ENCODE measurements at places on chromosomes 1 and 21.

GRCh38 chr21:27104846-27105431 is 138.1 kb upstream of the ADAMTS5 start:
- DNase-seq, result no peak

DNA sequence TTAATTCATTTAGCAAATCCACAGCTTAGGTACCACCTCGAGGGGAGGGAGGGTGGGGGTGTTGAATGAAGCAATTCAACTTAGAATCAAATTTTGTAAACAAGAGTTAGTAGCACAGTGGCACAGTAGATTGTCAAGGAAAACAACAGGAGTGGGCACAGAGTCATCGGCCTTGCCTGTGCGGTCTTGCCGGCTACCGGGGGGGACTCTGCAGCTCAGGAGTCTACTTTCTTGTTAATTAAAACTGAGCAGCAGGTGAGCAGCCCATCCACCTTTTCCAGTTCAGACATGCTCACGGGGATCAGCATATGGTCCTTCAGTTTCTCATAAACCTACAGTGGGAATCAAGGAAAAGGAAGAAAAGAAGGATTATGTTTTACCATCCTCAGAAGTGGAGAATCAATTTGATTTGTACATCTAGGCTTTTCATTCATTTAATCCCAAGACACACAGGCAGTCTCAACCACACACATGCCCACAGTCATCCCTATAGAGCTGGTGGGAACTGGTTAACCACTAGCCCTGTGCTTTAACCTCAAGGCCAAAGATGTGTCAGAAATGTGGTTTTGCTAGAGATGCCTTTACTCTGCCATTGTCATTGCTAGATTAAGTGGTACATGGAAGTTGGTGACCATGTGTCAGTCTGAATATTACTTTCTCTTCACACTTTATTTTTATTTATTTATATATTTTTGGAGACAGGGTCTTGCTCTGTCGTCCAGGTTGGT is 45.0 kb upstream of the BCL10 start:
- DNase-seq, result no peak

- no peak for DNase-seq
Observed at GRCh38 chr1:9886092-9886742, 23.9 kb downstream of the CTNNBIP1 start.

DNA sequence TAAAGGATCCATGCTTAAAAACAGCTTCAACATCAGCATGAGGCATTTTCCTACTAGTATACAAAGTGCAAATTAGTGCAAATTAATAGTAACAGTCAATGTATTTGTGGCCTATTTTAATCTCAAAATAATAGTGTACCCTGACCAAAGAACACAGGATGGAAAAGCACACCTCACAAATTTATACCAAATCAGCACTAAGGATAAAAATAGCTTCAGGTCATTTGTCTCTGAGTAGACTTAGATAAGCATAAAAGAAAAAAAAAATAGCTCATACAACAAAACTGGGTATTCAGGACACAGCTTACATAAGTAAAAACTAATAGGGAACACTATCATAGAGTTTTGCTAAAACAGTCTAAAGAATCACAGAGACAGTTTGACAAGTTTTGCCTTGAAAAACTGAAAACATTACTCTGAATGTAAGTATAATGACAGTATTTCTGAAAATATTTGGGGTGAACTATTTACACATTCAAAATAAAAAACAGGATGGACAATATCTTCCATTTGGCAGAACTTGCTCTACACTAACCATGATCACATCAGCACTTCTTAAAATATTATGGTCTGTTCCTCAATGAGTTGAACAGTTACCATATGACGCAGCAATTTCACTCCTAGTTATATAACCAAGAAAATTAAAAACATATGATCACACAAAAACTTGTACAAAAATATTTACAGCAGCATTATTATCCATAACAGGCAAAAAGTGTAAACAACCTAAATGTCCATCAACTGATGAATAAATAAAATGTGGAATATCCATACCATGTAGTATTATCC is 46.3 kb downstream of the RNF115 start:
- DNase-seq, result no peak

GRCh38 chr1:165915480-165915879 is 88.1 kb downstream of the UCK2 start:
- DNase-seq, result no peak

DNA sequence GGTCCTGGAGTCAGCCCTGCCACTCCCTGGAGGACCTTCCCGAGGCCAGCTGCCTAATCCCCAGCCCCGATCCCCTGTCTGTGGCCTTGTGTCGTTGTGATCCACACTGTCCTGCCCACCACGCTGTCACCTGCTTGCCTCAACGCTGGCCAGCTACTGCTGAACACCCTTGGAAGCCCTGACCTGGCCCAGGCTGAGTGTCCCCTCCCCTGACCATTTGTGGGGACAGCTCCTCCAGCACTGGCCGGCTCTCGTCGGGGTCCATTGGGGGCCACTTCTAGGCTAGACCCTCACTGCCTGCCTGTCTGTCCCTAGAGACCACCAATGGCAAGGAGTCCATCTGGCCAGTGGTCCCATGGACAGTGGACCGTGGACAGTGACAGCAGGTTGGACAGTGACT is 12.0 kb upstream of the UMODL1 start:
- no peak for DNase-seq

GRCh38 chr21:41765420-41765821 is 1.4 kb downstream of the RIPK4 start:
- no peak for DNase-seq

GRCh38 chr1:202547215-202547614 is 163.0 kb downstream of the SYT2 start:
- DNase-seq, result no peak

GRCh38 chr1:177775924-177776323 is 193.9 kb downstream of the SEC16B start:
- DNase-seq, result no peak

DNA sequence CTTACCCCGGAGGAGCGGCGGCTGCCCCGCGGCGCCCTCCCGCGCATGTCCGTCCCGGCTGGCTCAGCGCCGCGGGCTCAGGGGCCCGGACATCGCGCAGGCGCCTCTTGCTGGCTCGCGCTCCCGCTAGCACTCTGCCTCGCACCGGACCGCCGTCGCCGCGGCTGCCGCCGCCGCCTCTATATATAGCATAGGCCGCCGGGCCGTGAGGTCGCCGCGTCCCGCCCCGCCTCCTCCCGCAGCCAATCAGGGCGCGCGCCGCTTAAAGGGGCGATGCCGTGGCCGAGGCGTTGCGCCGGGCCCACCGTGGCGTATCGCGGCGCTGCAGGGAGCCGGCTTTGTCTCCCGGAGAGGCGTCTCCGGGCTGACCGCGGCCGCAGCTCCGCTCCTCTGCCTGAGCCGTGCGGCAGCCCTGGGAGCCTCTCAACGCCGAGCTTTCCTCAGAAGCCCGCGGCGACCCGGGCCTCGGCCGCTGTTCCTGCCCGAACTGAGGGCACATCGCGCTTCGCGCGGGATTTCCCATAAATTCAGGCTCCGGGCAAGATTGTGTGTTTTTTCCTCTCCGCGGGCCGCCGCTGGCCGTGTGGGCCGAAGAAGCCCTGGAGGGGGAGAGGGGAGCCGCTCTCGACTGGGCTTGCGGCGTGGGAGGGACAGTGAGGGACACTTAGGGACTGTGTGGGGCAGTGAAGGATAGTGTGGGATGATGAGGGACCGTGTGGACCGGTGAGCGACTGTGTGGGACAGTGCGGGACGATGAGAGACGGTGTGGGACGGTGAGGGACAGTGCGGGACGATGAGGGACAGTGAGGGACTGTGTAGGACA is at the start of gene ERRFI1:
ERRFI1 (minus strand) TSS at position 157 of the 823 bp plus-strand sequence. CDS start 10,690 bp downstream, outside the sequence.
- DNase-seq, result peak; percentile 82

GRCh38 chr1:6667139-6667538 is 34.5 kb downstream of the DNAJC11 start:
- DNase-seq, result no peak

- no peak for DNase-seq
Observed at GRCh38 chr1:20821466-20821865, 34.4 kb upstream of the HP1BP3 start.

- DNase-seq, result no peak
Observed at GRCh38 chr1:148347781-148348180, 135.3 kb downstream of the PPIAL4G start.

DNA sequence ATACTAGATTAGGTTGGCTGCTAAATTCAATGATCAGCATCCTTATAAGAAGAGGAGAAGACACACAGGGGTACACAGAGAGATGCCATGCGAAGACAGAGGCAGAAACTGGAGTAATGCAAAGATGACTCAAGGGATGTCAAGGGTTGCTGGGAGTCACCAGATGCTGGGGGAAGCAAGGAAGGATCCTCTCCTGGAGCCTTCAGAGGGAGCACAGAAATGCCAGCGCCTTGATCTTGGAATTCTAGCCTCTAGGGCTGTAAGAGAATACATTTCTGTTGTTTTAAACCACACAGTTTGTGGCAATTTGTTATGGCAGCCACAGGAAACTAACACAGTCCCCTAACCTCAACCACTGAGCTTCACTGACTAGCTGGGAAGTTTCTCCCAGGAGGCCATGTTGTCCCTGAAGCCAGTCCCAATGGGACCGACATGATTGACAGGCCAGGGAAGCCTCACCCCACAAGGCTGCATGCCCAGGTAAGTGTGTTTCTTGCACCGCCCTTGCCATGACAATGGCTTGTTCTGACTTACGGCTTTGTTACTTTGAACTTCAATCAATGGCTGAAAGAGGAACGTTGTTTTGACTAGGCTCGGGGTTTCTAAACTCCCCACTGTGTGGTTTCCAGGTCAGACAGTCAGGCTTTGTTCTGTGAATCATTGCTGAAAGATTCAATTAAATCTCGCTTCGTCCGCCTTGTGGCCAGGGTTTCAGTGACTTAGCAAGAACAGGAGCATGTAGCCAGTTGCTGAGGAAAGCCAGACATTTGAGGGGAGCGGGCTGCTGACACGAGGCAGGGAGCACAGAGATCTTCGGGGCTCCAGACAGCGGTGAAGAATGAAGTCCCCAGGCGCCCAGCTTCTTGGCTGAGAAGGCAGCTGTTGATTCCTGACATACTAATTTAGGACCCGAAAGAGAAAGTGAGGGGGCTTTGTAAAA is 62.3 kb downstream of the RUNX1 start:
- DNase-seq, result no peak

- no peak for DNase-seq
Observed at GRCh38 chr1:89523572-89524368, 859 bp upstream of the LRRC8B start.

- no peak for DNase-seq
Observed at GRCh38 chr1:87143413-87144135, 185.1 kb upstream of the LMO4 start.

DNA sequence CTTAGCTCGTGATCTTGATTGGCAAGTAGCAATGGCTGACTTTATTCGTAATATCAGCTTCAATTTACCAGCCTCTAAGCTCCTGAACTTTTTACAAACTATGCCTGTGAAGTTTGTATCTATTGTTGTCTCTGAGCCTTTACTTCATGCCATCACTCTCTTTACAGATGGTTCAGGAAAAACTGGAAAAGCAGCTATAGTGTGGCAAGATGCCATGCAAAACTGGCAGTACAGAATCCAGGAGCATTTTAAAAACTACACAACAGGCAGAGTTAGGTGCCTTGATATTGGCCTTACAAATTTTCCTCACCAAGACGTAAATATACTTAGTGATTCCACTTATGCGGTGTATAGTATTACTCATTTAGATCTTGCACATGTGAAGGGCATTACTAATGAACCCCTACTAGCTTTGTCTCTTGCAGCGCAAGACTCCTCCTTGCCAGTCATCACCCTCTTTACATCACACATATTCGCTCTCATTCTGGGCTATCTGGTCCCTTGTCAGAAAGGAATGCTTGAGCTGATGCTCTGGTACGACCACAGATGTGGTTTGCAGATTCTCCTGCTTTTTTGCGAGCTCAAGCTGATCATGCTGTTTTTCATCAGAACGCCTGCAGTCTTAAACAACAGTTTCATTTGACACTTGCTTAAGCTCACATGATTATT is 36.3 kb downstream of the CLCA1 start:
- no peak for DNase-seq

DNA sequence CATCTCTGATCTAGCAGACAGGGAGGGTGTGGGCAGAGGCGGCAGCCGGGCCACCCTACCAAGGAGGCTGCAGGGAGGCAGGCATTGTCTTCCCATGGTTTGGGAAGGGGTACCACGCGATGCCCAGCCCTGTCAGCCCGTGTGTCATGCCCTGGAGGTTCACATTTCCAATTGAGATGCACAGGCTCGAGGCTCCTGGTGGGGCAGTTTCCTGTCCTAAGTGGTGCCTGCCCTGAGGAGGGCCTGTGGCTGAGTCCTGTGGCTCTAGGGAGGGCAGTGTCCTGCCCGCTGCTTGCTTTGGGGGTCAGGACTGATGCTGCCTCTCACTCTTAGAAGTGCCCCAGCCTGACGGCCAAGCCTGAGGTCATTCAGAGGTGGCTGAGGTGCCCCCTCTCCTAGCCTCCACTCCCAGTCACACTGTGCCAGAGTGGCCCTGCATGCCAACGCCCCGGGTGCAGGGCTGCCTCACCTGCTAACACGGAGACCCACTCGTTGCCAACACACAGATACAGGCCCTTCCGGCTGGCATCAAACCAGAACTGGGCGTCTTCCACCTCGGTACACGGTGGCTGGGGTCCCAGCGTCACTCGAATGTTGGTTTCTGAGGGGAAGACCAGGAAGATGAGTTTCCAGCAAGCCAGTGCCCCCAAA is 11.9 kb downstream of the KRTAP10-1 start:
- no peak for DNase-seq

- DNase-seq, result no peak
Observed at GRCh38 chr1:248009681-248010080, 3.8 kb upstream of the OR2L5 start.

DNA sequence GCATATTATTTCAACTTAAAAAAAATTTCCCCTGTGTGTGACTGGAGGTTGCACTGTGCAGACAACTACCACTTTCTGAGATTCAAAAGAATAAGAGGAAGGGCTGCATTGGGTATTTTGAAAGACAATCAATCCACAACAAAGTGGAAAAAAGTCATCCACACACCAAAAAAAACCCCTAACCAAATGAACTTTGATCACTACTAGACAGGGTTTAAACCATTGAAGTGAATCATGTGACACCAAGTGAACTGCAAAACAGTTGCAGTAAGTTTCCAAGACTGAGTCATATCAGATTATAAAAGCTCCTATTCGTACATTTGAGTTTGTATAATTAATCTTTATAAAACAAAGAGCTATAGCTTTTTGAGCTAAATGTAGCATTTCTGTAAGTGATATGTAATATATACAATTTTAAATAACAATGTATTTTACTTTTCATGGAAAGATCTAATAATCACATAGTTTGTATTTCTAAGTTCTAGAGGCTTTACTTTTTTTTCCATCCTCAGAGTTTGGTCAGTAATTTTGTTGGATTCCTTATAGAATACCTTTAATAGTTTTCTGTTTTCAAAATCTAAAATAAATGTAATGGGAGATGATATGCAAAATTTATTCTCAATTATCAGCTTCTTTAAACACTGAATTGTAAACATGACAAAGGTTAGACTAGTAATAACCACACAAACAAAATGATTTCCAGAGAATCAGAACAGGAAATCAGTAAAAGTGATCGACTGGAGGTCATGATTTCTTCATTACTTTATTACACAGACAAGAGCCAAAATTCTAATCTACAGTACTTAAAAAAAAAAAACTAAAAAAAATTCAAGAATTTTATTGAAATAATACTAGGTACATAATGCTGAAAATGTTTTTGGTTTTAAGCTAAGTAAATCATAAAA is 50.5 kb upstream of the GFI1 start:
- no peak for DNase-seq

- DNase-seq, result no peak
Observed at GRCh38 chr1:227888404-227889046, 59.2 kb downstream of the WNT9A start.

All from CMK (cell line).